ENCODE measurements at places on chromosomes 2 and 18.

- peak; percentile 78 for DNase-seq
These were observed 94.3 kb upstream of the ITGB6 start for GRCh38 chr2:160294339-160294803.

GRCh38 chr18:10006311-10006893 lies 92.6 kb downstream of the VAPA start:
- DNase-seq: no peak

GRCh38 chr2:126639276-126639675 lies 16.7 kb upstream of the GYPC start:
- no peak for DNase-seq

DNA sequence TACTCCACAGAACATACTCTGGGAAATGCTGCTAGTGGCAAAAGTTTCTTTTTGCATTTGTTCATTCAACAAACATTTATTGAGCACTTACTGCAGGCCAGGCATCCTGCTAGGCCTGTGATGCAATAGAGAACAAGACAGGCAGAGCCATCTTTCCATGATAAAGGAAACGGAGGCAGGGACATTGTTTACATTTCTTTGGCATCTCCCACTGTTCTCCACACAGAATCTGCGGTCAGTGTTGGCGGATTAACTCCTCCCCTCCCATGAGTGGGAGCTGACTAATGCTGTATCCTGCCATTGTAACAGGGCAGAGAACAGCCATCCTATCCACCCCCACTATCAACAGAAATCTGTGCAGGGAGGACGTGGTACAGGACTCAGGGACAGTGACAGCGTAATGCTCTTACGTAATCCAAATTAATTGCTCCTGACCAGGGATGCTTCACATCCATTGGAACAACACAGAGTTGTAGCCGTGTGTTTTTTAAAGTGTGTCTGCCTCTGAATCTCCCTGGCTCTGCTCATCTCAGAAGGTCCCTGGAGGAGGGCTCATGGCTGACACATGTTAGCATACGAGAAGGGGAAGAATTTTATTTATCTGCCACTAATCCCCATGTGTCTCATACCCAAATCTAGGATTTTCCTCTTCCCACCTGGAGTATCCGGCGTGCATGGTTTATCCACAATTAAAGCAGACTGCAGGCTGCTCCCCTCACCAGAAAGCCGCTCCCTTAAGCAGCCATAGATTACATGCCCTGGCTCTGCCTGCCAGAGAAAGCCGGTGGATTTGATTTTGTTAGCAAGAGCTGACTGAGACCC lies 32.3 kb downstream of the STEAP3 start:
- no peak for DNase-seq

GRCh38 chr2:19114126-19114525 lies 244.3 kb downstream of the OSR1 start:
- DNase-seq: no peak

DNA sequence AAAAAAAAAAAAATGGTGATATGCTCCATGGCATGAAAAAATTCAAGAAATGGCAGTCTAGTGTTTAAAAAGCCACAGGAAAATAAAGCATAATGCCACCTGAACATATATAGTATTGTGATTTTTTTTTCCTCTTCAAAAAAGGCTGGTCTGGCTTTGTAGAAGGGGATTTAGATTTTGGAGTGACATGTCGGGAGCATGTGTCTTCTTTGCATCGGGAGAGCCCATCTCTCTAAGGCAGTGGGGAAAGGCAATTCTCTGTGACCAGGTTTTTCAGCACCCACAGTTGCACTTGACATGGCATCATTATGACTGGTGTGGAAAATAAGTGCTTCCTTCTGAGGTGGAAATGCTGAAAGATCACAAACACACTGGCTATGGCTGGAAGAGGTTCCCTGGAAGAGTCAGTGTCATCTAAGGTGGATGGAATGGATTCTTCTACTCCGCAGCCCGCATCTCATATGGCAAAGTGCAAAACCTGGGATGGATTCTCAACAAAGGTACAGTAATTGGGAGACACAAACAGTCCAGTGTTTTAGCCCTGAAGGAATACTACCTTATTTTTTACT lies 172.5 kb downstream of the AGAP1 start:
- no peak for DNase-seq

DNA sequence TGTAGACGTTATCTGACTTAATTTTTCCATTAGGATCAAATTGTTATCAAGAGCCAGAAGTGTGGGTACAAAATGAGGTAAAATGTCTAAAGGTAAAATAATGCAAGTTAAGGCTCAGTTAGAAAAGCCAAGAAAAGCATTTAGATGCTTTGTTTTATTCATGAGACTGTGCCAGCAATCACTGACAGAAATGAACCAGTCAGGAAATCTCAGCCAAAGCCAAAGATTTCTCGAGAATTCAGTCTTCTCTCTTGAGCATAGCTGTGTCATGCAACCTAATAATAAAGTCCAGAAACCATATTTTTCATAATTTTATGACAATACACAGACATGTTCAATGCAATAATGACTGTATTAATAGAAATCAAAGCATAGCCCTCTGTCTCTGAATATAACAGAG lies 43.5 kb upstream of the ZNF397 start:
- no peak for DNase-seq

Measured in suprapubic skin (tissue), 4 donors.